T follicular helper cell (primary cell): ENCODE measurements at places on chromosomes 2 and 18.

DNA sequence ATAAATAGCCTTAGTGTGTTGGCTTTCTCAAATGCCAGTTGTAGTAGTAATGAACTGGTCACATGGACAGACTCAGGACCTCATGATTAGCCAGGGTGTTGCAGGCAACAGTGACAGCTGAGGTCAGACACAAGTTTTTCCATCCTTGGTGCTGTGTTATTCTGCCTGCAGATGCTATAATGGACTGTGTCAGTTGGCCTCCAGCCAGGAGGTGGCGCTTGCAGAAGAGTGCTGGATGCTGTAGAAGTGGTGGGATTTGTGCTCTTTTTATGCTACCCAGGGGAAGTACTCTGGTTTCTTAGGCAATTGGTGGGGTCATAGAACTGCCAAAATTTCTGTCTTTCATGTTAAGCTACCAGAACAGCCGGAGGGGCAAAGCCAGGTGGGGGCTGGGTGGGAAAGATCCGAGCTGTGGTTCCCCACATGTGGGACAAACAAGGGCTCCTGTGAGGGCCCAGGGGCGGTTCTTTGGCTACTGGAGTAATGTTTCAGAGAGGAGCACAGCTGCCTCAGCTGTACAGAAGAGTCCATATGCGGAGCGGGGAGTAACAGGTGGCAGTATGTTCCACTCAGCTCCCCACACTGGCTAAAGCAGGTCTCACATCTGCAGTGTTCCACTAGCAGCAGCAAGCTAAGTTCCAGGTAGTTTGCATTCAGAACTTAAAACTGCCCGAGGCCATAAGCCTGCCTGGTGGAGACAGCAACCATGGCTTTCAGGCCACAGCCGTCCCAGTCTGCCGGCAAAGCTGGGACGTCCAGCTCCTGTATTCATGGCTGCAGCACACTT is 104.4 kb downstream of the GULP1 start:
- DNase-seq, result no peak

- no peak for DNase-seq
Measured at GRCh38 chr2:159086826-159087225, 118.4 kb downstream of the TANC1 start.

GRCh38 chr18:10061566-10062140 is 147.8 kb downstream of the VAPA start:
- DNase-seq, result no peak

GRCh38 chr2:33485051-33485450 is 8.6 kb downstream of the RASGRP3 start:
- no peak for DNase-seq

DNA sequence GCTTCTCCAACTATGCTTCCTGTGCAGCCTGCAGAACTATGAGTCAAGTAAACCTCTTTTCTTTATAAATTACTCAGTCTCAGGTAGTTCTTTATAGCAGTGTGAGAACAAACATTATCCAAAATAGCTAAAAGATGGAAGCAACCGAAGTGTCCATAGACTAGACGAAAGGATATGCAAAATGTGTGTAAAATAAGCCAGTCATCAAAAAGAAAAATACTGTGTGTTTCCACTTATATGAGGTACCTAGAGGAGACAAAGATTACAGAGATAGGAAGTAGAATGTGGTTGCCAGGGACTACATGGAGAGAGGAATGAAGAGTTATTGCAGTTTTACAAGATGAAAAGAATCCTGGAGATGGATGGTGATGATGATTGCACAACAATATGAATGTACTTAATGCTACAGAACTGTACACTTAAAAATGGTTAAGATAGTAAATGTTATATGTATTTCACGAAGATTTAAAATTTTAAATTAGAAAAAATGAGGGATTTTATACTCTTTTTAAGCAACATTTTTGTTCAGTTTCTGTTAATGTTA is 99.3 kb upstream of the FN1 start:
- no peak for DNase-seq

GRCh38 chr2:56184500-56185011 is 766 bp downstream of the CCDC85A start:
- DNase-seq, result no peak

DNA sequence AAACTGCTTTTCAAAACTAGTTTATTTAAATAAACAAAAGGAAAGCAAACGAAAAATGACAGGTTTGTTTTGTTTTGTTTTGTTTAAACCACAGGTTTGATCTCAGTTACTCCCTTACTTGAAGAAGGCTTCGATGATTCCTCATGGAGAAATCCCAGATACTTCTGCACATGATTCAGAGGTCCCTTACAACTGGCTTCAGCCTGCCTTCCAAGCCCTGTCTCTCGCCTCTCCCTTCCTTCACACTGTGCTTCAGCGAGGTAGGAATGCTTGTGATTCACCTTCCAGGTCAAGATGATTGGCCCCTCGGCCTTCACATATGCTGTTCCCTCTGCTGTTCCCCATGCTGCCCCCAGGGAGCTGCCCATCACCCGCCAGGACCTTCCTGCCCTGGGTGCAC is 104.1 kb upstream of the ITGA6 start:
- DNase-seq, result no peak

- no peak for DNase-seq
Measured at GRCh38 chr2:241550616-241551580, 7.6 kb upstream of the BOK start.

DNA sequence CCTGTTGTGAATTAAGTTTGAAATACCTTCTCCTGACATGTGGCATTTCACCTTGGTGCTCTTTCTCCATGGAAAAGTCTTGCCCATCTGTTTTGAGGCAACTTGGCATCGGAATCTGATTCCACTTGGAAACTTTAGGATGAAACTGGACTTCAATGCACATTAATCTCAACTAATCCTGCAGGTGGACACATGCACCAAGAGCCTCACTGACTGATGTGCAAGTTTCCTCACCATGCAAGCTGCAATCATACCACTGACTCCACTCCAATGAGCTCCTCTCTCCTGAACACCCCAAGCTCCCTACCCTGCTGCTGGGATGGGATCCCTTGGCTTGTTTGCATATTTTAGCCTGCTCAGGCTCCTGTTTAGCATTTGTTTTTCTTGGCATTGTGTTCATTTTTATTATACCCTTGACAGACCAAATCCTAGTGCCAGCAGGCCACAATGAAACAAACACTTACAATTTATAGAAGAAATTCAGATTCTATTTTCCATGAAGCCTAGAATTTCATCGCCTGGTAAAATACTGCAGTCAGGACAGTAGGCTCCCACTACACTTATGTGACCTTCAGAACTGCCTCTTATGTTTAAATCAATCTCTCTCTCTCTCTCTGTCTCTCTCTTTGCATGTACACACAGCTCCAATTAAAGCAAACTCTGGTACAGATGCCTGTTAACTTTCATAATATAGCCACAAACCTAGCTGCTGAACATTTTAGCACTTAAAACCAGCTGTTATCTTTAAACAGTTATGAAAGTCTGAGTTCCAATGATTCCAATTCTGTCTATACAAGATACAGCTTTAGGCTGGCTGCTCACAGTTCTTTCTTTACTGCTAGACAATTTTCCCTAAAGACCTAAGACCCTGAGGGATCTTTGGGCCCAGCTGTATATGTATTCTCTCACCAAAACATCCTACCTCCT is 141.5 kb downstream of the OSR1 start:
- no peak for DNase-seq

GRCh38 chr2:38409156-38410102 is 32.4 kb upstream of the ATL2 start:
- DNase-seq, result no peak

- no peak for DNase-seq
Measured at GRCh38 chr2:44628297-44628696, 266.6 kb downstream of the CAMKMT start.

DNA sequence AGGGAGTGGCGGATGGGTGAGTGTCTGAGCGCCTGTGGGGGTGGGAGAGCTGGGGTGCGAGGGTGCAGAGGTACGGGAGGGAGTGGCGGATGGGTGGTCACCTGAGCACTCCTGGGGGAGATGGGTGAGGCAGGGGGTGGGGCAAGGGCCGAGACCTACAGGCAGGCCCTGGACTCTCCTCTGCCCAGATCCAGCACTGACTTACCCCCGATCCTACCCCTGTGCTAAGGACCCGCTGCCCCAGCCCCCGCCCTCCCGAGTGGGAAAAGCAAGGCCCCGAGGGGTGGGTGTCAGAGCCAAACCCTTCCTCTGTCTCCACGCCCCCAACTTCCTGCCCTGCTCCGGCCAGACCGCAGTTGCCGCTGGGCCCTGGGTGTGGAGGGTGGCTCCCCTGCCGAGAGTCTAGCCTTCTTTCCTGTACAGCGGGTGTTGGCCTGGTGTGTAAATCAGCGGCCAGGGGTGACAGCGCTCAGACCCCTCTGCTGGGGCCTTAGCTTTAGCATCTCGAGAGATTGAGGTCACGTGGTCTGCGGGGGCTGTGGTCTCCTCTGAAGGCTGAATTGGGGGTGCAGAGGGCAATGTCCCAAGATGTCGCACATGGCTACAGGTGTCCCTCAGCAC is 12.5 kb downstream of the BOK start:
- DNase-seq, result no peak

DNA sequence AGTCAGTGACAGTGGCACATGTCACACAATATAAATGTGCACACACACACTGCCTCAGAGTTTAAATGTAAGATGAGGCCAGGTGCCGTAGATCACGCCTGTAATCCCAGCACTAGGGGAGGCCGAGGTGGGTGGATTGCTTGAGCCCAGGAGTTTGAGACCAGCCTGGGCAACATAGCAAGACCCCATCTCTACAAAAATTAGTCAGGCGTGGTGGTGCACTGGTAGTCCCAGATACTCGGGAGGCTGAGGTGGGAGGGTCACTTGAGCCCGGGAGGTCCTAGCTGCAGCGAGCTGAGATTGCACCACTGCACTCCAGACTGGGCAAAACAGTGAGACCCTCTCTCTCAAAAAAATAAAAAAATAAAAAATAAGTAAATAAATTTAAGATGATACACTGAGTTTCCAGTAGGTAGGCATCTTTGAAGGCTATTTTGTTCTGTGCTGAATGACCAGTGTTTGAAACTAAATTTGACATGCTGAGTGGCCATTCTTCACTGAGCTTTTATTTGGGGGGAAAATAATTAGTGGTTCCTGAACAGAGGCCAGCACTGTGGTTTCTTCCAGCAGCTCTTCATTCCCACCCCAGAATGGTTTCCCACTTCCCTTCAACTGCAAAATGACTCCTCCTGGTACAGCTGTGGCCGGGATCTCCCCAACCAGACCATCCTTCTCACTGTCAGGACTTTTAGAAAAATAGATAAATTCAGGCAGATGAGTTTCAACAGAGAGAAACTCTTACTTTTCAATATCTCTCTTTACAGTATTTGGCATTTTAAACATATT is 44.9 kb downstream of the PSMG2 start:
- no peak for DNase-seq

DNA sequence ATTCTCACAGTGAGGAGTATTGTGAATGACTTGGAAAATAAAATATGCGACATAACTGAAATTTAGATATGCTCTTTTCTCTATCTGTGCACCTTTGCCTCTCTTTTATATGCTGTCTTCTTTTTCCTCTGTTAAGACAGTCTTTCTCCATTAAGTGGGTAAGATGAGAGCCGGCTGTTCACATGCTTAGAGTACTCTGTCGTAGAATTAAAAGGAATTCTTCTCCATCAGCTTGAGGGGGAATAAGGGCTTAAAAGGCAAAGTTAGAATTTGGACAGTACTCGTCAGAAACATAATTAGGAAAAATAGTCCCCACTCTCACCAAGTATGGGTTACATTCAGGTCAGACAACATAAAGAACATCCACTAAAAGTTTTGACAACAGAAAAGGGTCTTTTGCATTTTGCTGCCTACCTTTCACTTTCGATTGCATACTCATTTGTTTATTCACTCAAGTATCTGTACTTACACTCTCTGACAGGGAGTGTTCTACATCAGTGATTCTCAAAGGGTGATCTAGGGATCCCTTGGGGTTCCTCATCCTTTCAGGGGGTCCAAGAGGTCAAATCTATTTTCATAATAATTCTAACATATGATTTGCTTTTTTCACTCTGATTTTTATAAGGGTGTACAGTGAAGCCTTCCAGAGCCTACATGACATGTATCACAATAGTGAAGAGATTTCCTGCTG is 48.0 kb downstream of the ARHGAP15 start:
- no peak for DNase-seq

GRCh38 chr2:222563106-222563718 is 92.7 kb downstream of the FARSB start:
- DNase-seq, result no peak

DNA sequence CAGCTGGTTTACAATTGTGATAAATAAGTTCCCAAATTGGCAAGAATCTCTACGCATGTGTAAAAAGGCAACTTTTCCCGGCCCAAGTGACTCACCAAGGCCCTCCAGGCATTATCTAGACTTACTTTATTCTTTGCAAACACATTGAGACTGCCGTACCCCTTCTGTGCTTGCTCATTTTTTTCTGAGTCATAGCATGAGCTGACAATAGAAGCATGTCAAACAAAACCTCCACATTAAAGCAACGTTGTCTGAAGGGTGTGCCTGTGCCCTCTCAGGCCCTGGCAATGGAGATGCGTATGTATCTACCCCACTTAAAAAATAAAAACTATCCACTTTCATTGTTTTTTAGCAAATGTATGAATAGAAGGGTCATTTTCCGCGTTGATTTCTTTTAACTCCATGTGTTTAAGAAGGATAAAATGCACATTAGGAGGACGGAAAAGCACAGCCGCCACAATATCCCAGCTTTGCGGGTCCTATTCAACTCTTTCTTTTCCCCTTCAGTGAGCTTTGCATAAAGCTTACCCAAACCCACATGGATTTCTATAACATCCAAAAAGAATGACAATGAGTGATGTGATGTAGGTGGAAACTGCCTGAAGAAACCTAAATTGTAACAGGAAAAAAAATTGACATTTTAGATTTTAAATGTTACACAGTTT is 298.2 kb downstream of the CDCA7 start:
- DNase-seq, result no peak

- no peak for DNase-seq
Measured at GRCh38 chr2:113770929-113771328, 14.5 kb upstream of the SLC35F5 start.

DNA sequence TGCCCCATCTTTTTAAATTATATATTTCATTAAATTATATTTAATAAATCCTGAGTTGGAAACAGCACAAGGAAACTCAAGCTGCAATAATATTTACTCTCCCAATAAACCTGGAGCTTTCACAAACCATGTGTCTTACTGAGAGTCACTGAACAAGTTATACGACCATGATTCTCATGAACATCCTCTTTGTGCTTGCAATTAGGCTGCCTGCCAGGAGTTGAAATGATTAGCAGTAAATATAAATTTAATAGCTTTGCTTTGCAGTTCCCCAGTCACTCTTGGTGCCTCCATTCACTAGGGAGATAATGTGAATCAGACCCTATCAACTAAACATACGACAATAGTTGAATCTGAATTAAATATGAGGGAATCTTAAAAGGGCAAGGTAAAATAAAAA is 905.1 kb downstream of the NRXN1 start:
- no peak for DNase-seq

- no peak for DNase-seq
Measured at GRCh38 chr2:176103742-176104315, 3.3 kb upstream of the HOXD11 start.

DNA sequence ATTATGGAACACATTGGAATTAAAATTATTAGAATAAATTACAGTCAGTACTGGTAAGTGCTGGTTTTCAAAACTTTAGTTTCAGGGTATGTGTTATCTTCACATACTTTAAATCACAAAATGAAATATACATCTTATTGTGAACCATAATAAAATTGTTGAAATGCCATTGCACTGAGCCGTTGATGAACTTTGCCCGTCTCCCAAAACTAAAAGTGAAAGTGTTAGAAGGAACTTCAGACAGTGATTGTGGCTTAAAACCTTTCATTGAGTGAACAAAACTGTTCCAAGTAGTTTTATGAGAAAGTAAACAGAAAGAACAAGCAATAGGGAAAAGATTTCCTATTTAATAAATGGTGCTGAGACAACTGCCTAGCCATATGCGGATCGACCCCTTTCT is 811.6 kb downstream of the PLCL1 start:
- no peak for DNase-seq
